ENCODE measurements at places on chromosomes 2 and 18.

GRCh38 chr2:49004036-49004626, 150.2 kb downstream of the FSHR start:
- DNase-seq = no peak

DNA sequence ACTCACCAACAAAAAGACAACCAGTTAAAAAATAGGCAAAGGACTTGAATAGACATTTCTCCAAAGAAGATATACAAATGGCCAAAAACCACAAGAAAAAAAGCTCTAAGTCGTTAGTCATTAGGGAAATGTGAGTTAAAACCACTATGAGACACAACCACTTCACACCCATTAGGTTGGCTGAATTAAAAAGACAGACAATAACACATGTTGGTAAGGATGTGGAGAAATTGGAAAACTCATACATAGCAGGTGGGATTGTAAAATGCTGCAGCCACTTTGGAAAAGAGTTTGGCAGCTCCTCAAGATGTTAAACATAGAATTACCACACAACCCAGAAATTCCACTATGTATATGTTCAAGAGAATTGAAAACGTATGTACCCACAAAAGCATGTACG, 117.6 kb upstream of the SPATS2L start:
- no peak for DNase-seq

DNA sequence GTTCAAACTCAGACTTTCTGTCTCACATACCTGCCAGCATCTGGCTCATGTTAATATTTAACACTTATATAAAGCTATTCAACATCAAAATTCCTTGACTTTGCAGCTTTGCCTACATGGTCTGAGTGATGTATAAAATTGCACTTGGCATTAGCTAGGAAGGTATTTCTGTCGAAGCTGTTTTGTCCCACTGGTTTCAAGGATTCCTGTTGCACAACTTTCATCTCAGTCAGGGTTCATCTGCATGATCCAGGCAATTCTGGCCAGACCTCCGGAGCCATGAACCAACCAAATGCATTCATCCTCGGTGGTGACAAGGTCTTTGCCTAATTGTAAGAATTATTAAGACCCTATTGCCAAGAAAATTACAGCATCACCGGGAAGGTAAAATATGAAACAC, 185.4 kb downstream of the ZEB2 start:
- DNase-seq = no peak

DNA sequence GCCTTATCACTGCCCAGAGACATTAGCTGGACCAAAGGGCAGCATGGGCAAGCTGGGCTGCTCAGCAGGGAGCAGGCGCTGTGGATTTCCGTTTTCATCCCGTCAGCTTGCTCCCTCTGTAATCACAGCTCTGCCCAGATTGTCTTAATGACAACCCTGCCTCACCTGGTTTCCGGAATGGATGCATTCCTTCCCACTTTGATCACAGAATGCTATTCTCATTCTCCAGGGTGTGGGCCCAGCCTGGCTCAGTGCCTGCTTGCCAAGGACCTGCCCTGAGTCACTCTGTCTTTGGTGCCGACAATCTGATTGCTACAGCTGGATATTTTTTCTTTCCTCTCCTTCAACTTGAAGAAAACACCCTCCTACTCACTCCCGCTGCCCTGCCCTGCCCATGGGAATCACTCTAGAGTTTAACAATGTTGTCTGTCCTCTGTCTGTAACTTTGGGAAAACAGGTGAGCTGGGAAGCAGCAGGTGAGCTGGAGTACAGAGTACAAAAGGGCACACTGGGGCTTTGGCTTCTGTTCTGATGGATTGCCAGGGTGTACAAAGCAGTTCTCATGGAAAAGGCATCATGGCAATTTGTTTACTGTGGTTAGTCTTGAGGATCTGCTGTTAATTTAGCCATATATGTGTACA, 27.2 kb upstream of the FAM136A start:
- DNase-seq = no peak

GRCh38 chr18:28175930-28176697, 816 bp downstream of the CDH2 start:
- DNase-seq = no peak

DNA sequence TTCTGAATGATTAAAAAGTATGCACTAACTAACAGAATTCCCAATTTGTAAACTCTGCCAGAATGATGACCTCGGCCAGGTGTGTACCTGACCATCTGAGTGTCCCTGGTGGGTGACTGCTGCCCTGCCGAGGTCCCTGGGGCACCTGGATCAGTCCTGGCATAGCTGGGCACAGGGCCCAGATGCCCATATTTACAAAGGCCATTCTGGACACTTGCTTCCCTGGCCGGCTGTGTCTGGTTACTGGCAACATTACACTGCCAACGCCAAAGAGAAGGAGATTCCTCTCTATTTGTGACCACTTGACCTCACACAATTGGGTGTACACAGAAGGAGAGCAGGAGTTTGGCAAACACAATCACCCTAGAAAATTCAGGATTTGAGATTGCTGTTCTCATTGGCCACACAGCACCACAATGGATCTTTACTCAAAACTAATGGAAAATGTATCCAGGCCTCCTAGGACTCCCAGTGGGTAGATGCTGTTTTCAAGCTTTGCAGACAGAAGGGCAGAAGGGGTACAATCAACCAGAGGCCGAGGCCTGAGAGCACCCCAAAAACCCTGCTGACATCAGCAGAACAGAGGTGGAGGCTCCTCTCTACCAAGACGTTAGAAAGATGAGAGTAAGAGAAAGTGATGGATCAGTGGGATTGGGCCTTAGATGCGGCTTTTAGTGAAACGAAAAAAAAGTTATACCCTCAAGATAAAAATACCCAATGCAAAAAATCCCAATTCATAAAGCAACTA, 58.3 kb upstream of the PXDN start:
- no peak for DNase-seq

DNA sequence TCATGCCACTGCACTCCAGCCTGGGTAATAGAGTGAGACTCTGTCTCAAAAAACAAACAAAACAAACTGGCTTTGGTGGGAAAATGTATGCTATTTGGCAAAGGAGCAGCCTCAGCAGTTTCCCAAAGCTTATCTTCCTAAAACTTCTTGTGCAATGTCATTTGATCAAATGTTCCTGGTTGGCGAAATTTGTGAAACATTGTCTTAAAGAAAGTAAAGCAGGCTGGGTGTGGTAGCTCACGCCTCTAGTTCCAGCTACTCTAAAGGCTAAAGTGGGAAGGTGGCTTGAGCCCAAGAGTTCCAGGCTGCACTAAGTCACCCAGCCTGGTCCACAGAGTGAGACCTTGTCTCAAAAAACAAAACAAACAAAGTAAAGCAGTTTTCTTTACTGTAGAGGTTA, 17.3 kb upstream of the TAF4B start:
- DNase-seq = no peak

DNA sequence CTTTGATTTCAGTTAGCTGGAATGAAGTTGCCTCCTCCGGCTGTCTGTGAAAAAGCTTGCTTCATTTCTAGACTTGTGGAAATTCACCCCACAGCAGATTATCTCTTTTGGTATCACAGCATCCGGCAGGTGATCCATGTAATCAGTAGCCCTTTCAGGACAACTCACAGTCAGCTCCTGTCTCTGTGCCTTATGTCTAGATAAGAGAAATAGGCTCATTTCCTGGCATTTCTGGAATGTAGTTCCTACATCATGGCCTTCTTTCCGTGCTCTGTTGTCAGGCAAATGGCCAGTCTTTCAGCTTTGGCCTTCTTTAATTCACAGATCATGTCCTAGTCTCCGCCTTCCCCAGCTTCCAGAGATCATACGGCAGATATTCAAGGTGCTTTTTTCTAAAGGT, 455.4 kb downstream of the NUP35 start:
- DNase-seq = no peak

DNA sequence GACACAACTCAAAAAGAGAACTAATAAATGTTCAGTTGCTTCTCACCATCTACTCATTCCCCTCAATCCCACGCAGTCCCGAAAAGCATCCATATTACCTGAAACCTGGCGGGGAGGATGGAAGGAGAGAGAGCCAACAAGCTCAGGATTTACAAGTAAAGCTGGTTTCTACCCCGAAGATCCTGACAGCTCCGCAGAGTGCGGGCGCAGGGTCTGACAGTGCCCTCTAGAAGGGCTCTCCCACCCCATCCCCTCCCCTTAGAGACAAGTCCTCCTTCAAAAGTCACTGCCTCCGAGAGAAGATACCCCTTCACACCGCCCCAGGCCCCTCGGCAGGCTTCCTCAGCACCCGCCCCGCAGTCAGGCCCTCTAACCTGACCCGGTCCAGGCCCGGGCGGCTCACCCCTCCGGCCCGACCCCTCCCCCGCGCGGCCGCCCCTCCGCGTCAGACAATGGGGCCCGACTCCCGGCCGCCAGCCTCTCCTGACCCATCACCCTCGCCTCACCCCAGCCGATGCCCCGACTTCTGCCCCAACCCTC, 550 bp downstream of the RAB1A start:
- peak; percentile 36 for DNase-seq

GRCh38 chr2:10811517-10811916, 1.1 kb downstream of the PDIA6 start:
- DNase-seq = no peak

DNA sequence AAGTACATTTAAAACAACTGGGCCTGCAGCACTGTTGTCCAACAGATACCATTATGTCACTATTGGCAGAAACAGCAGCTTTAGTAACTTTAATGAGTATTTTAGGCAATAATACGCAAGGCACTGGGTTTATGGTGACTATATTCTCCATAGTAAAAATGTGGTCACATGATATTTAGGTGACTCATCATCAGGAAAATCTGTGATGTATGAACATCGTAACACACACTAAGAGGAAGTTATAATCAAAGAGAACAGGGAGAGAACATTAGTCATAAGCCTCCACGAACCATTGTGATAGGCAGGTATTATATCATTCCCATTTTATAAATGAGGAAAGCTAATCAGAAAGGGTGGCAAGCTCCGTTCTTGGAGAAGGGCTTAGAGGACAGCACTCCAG, 36.9 kb downstream of the RAPH1 start:
- peak; percentile 92 for DNase-seq

GRCh38 chr2:235669269-235669831, 175.5 kb downstream of the AGAP1 start:
- no peak for DNase-seq

DNA sequence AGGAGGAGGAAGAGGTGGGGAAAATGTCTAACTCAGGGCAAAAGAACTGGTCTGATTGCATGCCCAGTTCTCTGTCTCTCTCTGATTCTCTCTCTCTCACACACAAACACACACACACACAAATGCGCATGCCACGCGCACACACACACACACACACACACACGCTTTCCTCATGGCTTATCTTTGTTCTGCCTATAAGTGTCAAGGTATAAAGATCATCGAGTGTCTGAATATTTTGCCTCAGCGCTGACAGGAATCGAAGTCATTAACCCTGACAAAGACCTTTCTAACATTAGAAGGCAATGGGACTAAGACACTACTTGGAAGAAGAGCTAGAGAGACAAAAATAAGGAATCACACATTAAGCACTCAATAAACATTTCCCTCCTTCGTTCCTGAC, 497.1 kb upstream of the KLHL29 start:
- no peak for DNase-seq

DNA sequence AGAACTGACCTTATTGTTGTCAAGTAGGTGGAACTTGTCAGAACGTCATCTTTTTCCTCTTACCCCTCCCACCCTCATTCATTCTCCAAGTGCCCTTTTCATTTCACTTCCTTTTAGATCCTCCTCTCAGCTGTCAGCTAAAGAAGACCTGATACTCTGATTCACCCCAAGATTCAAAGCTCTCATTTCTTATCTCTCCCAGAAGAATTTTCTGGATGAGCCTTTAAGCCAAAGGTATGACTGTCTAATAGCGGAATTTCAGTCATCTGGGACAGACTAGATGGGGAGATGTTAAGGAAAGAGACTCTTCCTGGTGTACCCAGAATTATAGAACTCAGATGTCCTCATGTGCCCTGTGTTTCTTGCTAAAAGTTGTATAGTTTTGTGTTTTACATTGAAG, 53.9 kb downstream of the TCF7L1 start:
- DNase-seq = no peak

GRCh38 chr2:176518823-176519222, 249.6 kb downstream of the MTX2 start:
- DNase-seq = no peak

GRCh38 chr18:77346208-77346810, 96.7 kb downstream of the GALR1 start:
- DNase-seq = peak; percentile 5

- DNase-seq = peak; percentile 88
Measured at GRCh38 chr2:160294339-160294803, 94.3 kb upstream of the ITGB6 start.

GRCh38 chr2:36404318-36404717, 48.7 kb downstream of the CRIM1 start:
- no peak for DNase-seq

- DNase-seq = no peak
Measured at GRCh38 chr2:223669453-223670225, 67.5 kb upstream of the SCG2 start.

DNA sequence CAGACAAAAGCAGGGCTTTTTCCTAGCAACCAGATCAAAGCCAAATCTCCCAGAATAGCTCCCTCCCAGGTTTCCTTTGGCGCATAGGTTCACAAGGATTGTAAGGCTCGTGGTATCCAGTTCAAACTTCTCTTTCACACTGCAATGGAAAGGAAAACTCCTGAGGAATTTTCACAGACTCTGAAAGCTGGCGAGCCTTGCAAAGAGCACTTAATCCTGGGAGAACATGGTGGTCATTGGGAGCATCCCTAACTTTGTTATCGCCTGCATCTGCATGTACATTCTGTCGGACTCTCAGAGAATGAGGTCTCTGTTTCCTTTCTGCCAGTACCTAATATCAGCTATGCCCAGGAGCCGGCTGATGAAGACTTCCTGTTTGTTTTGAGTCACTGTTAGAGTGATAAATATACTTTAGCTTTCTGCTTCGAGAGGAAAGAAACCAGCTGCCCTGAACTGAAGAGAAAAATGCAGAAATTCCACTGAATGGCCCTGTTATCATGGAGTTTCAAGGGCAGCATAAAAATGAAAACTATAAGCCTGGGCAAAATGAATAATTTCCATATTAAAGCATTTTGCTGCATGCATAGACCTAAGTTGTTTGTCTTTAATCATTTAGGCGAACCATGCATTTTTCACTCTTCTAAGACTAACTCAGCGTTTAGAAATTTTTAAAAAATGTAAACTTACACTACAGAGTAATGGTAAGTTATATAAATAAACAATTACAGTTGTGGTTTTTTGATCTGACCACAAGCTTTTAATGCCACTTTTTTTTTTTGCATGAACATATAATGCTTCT, 76.4 kb upstream of the ZEB2 start:
- peak; percentile 54 for DNase-seq

- no peak for DNase-seq
Measured at GRCh38 chr2:226873826-226874225, 38.0 kb downstream of the RHBDD1 start.

GRCh38 chr2:205686783-205687640, 4.7 kb downstream of the NRP2 start:
- DNase-seq = peak; percentile 56

DNA sequence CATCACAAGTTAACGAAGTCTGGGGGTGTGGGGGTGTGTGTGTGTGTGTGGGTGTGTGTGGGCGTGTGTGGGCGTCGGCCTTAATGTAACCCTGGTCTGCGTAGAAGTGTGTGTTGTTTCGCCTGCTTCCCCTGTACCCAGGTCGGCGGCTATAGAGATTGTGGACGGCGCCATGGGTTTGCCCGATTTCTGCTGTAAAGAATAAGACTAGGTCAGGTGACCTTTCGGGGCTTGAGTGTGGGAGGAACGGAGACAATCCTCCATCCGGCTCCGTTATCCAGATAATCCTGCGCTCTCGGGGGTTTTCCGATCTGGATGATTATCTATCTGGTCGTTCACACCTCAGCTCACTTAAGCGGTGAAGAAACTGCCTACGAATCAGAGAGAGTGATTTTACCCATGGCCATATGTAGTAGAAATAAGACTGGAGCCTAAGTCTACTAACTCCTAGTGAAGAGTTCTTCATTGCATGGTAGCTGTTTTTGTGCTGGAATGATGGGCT, 543 bp downstream of the HADHB start:
- peak; percentile 62 for DNase-seq
